ENCODE measurements at places on chromosomes 13 and 19.
A peak's percentile ranks its signal among the peaks of the same experiment; 100 is the strongest.

DNA sequence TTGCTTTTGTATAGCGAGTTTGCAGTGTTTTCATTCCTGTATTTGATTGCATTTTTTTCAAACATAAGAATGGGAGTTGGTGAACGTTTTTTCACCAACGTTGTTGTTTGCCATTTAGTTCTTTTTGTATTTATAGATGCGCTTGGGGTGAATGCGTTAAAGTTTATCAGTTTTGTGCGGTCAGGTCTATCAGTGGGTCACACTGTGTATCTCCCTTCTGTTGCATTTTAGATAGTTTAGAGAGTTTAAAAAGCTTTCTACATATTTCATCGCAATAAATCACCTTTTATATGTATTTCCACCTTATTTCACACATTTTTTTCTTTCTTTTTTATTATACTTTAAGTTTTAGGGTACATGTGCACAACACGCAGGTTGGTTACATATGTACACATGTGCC, 16.4 kb downstream of the OR7A5 start:
- DNase-seq: no peak

- no peak for DNase-seq
These were observed 5.8 kb downstream of the CRYL1 start for GRCh38 chr13:20519875-20520274.

GRCh38 chr19:24140099-24140498, 53.1 kb downstream of the ZNF254 start:
- no peak for DNase-seq

- DNase-seq: no peak
These were observed 24.2 kb downstream of the CEBPG start for GRCh38 chr19:33397536-33398360.

- no peak for DNase-seq
These were observed 451.3 kb downstream of the LIG4 start for GRCh38 chr13:107764046-107764445.

DNA sequence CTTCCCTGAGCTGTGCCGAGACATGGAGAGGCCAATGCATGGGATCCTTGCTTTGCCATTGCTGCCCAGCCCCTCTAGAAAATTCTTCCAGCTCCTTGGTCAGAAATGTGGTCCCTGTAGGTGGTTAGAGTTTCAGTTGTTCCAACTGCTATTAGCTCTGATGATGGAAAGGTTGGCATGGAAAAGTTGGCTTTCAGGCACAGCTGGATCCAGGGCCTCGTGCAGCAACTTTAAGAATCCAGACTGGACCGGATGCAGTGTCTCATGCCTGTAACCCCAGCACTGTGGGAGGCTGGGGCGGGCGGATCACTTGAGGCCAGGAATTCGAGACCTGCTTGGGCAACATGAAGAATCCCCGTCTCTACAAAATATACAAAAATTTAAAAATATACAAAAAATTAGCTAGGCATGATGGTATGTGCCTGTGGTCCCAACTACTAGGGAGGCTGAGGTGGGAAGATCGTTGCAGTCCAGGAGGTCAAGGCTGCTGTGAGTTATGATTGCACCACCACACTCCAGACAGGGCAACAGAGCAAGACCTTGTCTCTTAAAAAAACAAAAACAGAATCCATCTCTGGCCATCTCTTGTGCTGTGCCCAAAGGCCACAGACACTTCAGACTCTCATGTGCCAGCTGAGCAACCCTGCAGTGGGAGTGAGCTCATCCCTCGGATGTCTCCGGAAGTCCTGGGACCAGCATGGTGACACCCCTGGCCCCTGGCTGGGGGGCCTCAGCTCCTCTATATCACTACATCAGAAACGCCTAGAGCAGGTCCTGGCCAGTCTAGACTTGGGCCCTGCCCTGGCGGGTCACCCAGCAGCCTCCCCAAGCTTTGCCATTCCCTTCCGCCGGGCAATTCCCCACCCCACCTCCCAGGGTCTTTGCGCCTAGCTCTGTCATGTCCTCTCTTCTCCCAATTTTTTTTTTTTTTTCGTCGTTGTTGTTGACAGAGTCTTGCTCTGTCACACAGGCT, 16.8 kb downstream of the MEX3D start:
- DNase-seq: no peak

- no peak for DNase-seq
These were observed 279.6 kb downstream of the SLC7A1 start for GRCh38 chr13:29315847-29316246.

DNA sequence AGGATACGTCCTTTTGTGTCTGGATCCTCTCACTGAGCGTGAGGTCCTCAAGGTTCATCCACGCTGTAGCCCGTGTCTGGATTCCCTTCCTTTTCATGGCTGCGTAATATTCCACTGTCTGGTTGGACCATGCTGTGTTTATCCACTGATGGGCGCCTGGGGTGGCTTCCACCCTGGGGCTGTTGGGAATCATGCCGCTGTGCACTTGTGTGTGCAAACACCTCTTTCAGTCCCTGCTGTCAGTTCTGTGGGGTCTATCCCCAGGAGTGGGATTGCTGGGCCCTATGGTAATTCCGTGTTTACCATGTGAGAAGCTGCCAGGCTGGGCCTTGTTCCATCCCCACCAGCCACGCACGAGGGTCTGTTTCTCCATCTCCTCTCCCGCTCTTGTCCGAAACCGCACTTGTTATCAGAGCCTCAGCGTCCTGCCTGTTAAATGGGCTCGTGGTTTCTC, 98.6 kb downstream of the GADD45B start:
- DNase-seq: no peak

DNA sequence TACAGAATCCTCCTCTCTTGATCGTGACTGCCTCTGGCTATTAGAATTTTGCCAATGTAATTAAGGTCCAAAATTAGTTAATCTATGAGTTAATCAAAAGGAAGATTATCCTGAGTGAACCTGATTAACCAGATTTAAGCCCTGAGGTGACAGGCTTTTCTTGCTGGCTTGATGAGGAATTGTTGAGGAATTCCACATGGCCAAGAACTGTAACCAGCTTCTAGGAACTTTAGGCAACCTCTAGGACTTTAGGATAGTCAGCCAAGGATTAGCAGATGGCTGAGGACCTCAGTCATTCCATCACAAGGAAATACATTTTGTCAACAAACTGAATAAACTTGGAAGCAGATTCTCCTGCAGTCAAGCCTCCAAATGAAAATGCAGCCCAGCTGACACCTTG, 84.8 kb downstream of the STOML3 start:
- no peak for DNase-seq

GRCh38 chr13:50871405-50871804, 27.9 kb upstream of the DLEU7 start:
- DNase-seq: no peak

DNA sequence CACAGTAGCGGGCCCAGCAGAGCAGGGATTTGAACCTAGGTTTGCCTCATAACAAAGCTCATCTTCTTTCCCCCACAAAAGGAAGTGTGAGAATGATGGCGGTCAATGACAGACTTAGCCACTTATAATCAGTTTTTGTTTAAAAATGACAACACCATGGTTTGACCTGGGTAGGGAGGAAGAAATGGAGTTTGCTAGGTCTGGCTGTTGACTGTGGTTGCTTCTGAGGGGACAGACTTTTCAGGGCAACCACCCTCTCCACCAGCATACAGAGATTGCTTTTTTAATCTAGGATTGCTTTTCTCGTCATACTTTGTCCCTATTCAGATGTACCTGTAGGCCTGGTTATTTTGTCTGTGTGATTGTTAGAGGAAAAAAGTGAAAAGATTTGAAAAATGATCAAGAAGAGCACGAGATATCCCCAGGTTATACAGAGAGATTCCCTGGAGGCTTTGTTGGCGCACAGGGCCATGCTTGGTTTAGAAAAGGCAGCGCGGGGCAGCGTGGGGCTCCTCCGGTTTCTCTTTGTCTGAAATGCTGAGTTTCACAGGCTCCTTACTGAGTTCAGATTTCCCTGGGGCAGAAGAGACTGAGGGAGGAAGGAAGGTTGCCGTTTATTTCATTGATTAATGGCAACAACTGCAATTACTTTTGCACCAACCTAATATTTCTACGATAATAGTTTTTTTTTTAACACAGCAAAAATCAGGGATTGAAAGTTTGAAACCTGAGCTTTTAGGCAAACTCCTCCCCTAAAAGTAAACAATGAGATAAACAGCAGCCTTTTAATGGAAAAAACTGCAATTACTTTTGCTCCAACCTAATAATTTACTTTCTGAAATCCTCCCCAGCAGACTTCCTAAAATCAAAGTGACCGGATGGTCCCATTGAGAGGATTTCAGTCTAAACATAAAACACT, 97.0 kb upstream of the RNF113B start:
- DNase-seq: peak; percentile 45

DNA sequence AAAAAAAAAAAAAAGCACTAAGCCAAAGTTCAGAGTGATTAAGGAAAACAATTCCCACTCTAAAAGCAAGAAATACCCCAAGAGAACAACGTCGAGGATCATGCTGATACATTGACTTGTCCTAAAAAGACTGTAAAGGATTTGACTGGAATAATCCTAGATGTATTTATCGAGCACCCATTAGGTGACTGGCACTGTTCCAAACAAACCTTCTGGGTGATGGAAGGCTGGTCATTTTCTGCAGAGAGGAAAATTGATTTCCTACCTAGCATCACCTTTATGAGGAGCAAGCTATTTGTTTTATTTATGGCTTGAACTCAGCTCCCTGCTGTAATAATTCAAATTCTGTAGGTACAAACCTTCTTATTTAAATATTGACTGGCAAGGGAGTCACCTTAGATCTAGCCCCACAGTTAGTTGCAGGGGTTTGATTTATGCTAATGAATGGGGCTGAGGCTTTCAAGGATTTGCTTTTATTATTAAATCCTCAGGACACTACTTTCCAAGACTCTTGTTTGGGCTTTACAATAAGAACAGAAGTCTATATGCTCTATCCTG, 471.0 kb downstream of the OLFM4 start:
- peak; percentile 59 for DNase-seq

- DNase-seq: no peak
These were observed 888.3 kb downstream of the PCDH9 start for GRCh38 chr13:66341635-66342377.

DNA sequence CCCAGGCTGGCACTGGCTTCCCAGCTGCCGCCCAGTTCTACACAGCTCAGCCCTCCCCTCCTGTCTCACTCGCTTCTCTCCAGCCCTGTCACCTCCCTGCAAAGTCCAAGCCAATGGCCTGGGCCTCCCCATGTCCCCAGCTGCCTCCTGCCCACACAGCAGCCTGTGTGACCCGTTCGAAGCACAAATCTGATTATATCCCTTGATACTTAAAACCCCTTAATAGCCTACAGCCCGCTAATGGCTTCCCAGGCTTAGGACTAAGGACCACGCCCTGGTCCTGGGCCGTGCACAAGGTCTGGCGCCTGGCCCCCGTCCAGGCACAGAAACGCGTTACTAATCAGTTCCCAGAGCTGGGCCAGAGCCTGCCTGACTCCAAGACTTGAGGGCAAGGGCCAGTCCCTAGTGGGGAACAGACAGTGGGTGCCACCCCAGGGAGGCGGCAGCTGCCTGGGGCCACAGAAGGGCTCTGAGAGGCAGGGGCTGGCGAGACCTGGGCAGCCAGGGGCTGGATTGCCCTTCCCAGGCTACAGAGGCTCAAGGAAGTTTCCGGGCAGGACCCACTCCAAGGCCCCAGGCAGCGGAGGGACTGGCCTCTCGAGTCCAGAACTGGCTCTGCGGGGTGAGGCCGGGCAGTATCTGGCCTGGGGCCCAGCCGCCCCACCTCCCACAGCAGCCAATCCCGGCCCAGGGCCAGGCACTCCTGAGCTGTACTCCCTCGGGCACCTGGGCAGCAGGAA, 10.4 kb downstream of the XAB2 start:
- DNase-seq: no peak
